Kidney tubule cell (primary cell): ENCODE measurements at places on chromosomes 3 and 15.

DNA sequence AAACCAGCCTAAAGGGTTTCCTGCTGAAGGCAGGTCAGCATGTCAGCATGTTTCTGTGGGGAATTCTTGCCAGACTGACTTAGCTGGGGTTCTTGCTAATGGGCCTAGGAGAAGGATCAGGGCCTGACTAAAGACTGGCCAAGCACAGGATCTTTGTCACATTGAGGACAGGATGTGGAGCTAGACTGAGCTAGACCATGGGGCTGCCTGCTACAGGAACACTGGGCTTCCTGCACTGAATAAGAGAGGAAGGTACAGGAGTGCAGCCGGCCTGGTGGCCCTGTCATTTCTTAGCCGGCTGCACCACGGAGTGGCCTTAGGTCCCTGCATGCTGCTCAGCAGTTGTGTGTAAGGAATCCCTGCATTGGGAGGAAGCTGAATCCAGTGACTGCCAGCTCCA lies 68.2 kb downstream of the GABRG3 start:
- no peak for DNase-seq

DNA sequence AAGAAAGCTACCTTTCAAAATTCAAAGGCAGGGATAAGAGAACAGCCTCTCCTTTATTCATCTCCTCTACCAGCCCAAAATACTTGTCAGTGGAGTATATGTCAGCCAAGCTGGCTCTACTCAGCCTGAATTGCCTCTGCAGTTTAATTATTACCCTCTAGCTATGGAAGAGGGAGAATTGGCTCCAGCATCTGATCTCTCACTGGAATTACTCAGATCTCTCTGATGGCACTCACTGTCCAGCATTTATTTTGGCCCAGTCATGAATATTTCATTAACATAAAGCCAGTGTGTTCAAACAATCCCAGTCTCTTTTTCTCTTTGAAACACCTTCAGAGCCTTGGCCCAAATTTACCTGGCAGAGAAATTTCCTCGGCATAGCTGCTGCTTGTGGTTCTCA lies 58.6 kb upstream of the TMEM108 start:
- no peak for DNase-seq

GRCh38 chr3:182238126-182238525 lies 526.4 kb downstream of the SOX2 start:
- DNase-seq, result peak; percentile 82

GRCh38 chr15:40045572-40046217 lies 6.7 kb upstream of the SRP14 start:
- DNase-seq, result no peak

- DNase-seq, result no peak
Observed at GRCh38 chr15:83090465-83090864, 17.0 kb upstream of the TM6SF1 start.

- DNase-seq, result no peak
Observed at GRCh38 chr3:129256270-129256669, 6.9 kb downstream of the COPG1 start.

GRCh38 chr15:76517910-76518309 lies 181.3 kb downstream of the ISL2 start:
- DNase-seq, result no peak

DNA sequence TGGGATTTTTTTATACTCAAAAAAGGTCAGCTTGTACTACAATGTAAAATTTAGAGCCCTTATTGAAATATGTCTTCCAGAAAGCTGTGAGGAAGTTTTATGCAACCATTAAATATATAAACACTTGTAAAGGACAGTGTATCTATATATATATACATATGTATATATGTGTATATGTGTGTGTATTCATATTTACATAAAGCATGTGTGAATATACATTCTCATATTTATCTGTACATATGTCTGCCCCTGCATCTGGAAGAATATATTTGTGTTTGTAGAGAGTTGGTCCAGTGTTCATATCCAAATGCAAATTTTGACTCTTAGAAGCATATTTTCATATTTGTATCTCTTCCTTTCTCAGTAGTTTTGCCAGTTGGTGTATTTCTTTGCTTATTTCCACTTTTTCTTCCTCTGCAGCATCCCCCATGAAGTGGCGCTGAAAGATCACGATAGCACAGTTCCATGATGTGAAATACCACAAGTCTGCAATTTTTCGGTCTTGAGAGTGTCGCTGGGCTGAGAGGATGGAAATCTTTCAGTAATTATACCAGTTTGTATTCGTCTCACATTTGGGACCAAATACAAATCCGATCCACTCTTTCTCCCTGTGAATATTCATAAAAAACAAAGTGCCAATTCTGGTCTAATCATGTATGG lies 311.7 kb upstream of the DPH6 start:
- DNase-seq, result no peak

- DNase-seq, result peak; percentile 68
Observed at GRCh38 chr15:33142708-33143107, 51.8 kb downstream of the FMN1 start.

- no peak for DNase-seq
Observed at GRCh38 chr15:23854203-23854911, 167.3 kb upstream of the NDN start.

DNA sequence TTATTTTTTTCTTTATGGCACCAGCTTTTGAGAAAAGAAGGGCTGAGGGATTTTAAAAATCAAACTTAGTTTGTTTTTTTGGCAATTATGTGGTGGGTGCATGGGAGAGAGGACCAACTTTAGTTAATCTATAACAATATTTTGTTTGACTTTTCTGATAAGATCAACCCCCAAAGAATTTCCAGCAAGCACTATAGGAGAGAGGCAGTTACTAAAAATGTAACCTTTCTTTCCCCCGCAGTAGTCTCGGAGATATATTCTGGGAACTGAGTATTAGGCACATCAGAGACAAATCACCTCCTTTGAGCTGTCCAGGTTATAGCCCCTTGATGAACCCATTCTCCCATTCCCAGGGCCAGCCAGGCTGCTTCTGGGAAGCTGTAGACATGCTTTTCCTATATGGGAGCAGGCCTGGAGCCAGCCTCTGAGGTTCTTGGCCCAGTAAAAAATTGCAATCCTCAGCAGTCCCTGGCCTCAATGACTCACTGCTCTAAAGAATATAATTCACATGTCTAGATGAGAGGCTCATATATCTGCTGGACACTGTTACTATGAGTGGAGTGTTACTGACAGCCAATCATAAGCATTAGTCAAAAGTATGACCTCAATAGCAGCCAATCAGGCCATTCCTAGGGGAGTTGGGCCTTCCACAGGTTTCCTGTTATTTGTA lies 138.3 kb upstream of the AGBL1 start:
- peak; percentile 24 for DNase-seq

DNA sequence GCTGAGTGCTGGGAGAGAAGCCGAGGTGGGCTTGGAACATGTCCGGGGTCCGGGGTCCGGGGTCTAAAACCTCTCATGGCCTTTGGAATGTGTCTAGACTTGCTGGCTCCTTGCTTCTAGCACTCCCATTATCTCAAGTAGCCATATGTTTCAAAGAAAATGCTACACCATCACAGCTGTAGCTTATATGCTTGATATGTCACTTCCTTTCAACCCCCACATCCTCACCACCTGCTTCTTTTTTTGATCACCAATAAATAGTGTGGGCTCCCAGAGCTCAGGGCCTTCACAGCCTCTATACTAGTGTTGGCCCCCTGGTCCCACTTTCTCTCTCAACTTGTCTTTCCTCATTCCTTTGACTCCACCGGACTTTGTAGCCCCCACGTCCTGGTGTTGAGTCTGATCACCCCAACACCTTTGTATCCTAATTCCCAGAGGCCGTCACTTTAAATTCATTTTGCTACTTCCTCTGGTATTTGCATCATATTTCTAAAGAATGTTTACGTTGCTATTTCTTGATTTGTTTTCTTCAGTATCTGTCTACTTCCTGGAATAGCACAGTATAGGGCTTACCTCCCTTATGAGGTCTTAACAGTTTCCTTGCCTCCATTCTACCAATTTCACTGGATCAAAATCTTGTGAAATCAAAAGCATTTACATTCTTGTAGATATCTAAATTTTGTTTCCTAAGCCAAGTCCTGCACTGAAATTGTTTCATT lies 71.9 kb upstream of the CHRNB4 start:
- no peak for DNase-seq

DNA sequence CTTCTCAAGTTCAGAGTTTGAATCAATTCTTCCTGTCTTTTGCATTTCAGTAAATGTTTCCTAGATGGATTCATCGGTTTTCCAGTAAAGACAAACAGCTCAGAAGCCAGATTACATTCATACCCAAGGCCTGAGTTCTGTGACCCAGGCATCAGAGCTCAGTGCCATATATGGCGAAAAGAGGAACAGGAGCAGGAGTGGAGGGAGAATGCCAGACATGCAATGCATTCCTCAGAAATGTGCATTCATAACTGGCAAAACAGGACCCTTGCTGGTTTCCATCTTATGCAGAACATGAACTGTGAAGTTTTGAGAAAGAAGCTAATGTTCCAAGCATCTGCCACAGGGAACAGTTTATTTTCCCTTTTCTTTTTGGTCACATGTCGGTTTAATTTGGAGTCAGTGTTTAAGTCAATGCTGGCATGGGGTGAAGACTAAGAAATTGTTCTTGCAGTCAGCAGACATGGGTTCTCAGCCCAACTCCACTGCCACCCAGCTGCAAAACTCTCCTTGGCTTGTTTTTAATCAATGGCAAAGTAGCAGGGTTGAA lies 116.5 kb downstream of the LPP start:
- peak; percentile 89 for DNase-seq

GRCh38 chr3:140292684-140293083 lies 357.7 kb downstream of the CLSTN2 start:
- DNase-seq, result peak; percentile 94
